ENCODE measurements at places on chromosomes 16 and 17.

GRCh38 chr16:87924041-87924810 lies 12.1 kb downstream of the CA5A start:
- DNase-seq: no peak

DNA sequence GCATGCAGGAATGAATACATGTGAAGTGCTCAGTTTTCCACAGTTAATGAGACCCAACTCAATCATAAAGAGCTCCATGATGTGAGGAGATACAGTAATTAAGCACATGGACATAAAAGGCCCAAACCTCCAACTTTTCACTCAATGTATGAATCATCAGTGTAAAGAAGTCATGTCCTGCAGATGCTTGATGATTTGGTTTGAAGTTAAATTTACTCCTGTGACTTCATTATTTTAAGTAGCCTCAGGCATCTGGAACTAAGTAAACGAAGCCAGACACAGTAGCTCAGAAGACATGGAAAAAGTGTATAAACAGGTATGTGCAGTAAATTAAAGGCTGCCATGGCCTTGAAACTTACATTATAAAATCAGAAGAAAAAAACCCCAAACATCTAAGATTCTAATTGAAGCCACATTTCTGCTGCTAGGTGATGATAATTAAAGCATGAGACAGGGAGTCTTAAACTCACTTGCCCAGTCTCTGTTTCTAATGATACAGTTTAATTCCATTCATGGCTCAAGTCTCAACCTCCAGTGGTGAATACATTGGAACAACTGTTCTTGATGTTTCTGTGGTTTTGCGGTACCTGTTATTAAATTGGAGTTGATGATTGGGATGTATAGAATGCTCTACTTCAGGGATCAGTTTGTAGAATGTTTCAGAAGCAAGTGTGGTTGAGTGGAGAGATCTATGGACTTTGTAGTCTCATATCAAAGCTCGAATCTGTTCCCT lies 28.9 kb upstream of the CCL2 start:
- DNase-seq: no peak

GRCh38 chr17:16430650-16431049 lies 15.3 kb downstream of the TRPV2 start:
- no peak for DNase-seq

GRCh38 chr17:82923366-82924113 lies 83.7 kb upstream of the ZNF750 start:
- DNase-seq: peak; percentile 93

DNA sequence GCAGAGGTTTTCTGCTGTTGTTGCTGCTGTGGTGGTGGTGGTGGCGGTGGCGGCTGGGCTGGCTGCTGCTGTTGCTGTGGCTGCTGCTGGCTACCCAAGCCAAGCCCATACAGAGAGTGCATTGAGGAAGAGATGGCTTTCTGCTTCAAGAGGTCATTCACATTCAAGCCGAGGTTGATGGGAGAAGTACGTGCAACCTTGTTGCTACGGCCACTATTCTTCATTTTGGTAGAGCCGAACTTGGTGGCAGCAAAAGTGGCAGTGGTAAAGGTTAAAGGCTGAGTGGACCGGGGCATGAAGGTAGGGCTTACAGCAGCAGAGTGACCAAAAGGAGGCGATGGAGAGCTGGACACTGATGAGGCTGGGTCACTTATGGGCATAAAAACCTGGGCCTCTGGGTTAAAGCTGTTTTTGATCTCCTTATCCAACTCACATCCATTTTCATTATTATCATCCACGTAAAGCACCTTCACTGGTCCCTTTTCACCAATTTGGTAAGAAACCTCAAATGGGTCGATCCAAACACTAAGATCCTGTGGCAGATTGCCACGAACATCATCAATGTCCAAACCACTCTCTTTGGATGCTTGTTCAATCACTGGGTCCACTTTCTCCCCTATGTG lies 2.8 kb downstream of the TOB1 start:
- peak; percentile 41 for DNase-seq

DNA sequence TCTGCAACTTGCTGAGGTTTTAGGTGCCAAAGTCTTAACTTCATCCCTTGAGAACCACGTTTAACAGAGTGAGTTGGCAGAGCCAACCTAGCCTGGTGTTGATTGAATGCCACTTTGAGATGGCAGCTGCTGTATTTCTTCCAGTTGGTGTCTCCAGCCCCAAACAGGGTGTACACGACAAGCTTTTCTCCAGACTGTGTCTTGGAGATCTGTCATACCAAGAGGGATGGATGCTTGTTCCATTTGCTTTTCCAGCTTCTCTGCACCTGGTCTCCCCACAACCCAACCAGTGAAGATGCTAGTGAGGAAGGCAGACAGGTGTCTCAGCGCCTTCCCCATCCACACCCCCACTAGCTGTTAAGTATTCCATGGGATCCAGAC lies 141.1 kb upstream of the HS3ST2 start:
- no peak for DNase-seq

DNA sequence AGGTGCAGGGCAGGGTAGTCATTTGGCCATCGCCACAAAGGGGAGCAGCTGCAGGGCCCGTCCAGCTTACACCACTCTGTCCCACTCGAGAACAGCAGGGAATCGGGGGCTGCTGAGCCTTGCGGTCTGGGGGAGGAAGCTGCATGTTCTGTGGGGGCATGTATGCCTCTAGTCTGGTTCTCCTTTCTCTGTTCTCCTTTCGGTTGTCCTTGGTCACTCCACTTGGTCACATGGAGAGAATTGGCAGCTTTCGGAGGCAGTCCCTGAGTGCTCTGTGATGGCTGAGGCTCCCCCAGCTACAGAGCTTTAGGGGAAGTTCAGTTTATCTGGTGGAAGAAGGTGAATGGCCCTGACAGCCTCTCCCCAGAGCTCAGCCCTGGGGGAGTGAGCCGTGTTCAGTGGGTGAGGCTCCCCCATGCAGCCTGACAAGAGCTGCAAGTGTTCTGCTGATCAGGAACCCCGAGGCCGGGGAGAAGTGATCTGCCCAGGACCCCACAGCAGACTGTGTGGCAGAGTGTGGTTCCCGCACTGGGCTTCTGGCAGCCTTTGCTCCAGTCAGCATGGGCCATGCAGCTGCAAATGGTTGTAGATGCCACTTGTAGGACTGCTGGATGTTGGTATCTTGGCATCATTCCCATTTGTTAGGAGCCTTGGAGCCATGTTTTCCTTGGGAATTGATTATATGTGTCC lies 22.3 kb upstream of the SMPD3 start:
- peak; percentile 42 for DNase-seq

DNA sequence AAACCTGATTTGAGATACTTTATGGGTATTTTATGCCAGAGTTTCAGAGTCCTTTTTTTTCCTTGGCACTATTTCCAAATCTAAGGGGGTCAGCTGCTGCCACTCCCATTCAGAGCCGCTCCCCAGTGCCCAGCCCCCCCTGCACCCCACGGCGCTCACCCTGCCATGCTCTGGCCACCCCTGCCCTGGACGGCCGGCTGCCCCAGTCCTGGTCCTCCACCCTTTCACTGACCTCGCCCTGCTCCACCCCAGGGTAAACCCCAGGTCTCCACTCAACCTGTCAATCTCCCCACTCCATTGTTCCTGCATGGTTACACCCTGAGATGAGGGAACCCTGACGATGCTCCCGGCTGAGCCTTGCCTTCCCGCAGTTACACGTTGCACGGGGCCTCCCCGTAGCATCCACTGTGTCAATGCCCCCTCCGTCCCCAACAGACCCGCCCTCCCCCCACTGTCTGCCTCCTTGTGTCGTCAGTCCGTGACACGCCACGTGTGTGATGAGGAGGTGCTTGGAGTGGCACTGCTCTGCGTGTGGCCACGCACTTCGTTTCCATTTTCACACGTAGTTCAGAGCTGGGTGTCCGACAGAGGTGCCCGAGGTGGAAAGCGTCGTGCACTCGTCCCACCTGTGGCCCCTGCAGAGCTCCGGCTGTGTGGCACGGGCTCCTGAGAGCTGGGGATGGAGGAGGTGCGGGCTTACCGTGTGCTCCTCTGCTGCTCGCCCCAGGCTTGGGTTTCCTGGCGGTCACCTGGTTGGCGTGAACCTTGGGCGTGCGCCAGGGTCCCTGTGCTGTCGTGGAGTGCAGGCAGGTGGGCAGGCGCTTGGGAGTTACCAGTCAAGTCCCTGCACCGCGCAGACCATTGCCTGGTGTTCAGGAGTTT lies 116.5 kb downstream of the BANP start:
- no peak for DNase-seq

DNA sequence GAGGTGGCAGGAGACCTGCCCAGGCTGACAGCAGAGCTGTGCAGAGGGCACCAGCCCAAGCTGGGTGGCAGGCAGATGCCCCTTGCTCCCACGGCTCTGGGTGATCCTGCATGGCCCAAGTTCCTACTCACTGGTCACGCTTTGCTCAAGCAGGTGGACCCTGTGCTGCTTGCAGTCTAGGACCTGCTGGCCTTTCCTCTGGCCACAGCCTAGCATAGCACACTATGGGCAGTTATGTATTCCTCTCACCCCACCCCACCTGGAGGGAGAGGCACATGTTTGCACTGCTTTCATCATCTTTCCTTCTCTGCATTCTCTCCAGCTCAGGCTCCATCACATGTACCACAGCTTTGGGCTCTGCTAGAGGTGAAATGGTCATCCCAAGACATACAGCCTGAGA lies 19.6 kb upstream of the SREBF1 start:
- DNase-seq: no peak

DNA sequence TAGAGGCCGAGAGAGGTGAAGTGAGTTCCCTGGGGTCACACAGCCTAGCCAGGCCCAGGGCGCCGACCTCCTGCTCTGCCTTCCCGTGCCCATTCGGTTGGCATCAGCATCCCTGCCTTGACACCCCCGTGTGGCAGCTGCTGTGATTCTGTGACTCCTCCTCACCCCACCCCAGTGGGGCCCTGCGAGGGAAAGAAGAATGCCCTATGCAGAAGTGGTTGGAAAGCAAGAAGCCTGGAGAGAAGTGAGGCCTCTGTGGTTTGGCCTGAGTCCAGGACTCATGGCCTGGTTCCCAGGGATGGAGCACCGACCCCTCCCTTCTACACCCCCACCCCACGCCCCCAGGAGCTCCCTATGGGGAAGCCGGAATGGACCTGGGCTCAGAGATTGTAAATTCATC lies 296.2 kb downstream of the SEC14L1 start:
- DNase-seq: peak; percentile 51

DNA sequence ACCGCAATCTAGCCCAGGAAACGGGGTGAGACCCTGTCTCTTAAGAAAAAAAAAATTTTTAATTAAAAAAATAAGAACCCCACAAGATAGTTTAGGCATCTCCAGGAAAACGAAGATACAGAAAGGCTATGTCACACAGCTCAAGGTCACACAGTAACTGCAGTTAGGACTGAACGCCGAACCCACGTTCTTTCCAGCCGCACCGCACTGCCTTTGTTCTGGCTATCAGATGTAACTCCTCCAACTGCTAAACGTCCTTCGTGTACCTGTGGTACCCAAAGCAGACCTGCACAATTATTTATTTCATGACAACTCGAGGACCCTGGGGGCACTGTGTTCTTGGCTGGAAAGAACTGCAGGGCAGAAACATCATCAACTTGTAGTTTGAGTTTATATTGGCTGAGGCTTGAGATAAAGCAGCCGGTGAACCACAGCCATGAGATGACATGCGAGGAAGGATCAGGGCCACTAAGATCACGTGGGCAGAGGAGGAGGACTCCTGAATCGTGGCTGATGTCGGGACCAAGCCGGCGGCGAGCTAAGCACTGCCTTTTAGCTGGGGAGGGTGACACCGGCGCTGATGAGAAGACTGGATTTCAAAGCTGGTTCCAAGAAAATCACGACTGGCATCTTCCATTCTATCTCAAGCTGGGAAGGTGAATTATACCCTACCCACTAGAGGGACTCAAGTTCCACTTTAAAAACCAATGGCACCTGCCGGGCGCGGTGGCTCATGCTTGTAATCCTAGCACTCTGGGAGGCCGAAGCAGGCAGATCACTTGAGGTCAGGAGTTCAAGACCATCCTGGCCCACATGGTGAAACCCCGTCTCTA lies 20.7 kb upstream of the MNT start:
- DNase-seq: peak; percentile 16

- DNase-seq: no peak
Observed at GRCh38 chr16:68298907-68299561, 11.7 kb downstream of the SLC7A6OS start.

DNA sequence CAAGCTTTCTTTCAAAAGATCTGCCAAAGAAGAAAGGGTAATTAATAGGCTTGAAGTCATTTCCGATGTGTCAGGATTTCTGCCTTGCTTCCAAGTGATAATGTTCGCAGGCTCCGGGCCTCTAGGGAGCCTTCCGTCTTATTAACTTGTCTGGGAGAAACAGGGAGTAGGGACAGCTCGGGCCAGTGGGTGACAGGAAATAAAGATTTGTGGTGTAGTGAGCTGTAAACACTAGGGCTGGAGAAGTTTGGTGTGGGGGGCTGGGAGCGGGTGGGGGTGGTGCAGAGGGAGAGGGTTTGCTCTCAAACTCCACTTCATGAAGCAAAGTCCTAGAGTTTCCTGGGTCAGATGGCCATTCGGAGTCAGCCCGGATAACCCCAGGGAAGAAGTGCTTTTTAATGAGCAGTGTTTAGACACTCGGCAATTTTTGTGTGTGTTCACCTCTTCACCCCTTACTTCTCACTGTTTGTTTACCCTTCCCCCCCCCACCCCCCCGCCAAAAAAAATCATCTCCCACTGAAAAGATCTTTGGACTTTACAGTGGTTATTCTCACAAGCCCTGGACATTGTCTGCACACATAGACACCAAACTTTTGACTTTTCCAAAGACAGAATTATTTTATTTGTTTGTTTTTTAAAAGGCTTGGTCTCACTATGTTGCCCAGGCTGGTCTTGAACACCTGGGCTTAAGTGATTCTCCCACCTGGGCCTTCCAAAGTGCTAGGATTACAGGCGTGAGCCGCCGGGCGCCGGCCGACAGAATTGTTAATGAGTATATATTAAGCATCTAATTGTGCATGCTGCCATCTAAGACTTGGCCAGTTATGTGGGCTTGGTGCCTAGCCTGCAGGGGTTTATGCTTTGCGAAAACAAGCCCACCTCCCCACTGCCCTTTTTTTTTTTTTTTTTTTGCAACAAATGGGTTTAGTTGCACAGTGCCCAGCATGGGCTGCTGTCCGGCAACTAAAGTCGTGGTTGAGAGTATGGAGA lies 196.4 kb downstream of the CCDC182 start:
- DNase-seq: peak; percentile 55

DNA sequence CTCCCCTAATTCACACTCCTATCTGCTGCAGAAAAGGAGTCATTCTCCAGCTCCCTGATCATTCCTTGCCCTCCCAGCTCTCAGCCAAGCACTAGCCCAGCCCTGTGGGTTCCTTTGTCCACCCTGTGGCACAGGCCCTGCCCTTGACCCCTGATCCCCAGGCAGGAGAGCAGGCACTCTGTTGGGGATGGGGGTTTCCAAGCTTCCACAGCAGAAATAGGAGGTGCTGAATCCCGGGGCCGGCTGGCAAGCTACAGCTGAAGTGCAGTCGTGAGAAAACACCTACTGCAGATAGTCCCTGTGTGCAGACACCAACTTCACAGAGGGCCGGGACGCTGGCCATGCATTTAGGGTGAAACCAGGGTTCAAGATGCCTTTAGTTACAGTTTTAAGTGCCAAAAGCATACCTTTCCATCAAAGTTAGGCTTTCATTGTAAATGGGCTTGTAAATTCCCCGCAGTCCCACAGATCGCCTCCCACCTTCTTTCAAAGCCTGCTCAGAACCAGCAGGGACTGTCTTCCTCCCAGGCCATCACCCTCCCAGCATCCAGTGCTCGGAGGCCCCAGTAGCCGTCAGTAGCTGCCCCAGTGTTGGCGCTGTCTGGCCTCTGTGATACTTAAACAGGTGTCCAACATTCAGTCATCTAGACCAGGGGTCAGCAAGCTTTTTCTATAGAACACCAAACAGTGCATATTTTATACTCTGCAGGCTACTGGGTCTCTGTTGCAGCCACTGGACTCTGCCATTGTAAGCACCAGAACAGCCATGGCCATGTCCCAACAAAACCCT lies 10.6 kb downstream of the CPSF4L start:
- no peak for DNase-seq

GRCh38 chr16:29676989-29677785 lies 1.8 kb upstream of the QPRT start:
- DNase-seq: no peak
